ENCODE measurements at places on chromosomes 1 and 21.

DNA sequence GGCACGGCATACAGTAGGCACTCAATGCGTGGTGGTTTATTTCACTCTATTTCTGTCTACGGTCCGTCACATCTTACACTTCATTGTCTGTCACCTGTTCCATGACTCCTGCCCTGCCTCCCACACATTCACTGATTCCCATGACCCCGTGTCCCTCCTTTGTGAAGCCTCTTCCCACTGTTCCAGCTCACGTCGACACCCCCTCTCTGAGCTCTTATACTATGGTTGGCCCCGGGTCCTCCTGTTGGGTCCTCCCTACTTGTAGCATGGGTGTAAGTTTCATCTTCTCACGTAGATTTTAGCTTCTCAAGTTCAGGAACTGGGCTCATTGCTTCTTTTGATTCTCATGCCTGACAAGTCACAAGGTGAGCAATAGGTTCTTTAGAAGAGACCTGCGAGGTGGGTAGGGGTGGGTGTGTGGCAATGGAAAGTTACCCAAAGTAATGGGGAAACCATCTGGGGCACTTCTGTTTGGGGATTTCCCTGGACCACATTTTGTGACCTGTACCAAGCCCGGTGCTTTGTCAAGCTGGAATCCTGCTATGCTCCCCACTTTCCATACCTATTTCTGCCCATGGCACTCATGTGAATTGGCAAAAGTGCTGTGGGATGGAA lies 22.1 kb upstream of the IL10 start:
- DNase-seq = no peak

GRCh38 chr21:17925899-17926298 lies 106.7 kb upstream of the C21orf91 start:
- DNase-seq = no peak

- DNase-seq = no peak
These were observed 75.2 kb upstream of the LRRN2 start for GRCh38 chr1:204760757-204761156.

DNA sequence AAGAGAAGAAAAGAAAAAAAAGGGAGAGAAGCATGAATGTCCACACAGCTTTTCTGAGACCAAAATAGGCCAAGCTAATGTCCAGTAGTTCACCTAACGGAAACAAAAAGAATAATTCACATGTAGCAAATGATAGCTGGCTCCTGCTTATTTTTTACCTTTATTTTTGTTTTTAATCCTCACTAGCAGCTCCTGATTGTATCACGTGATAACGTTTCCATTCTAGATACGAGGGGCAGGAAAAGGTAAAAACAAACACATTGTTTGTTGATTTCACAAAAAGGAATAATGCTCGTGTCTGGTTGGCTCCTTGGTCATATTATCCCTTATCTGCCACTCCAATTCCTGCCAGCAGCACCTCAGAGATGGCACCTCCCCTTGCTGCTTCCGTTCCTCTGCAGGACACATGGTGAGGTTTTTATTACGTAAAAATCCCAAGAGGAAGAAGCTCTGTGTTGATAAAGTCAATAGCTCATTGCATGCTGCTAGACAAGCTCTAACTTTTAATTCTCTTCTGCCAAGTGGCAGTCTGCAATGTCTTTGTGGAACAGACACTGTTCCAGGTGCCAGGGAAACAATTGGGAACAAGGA lies 201.7 kb downstream of the CRB1 start:
- no peak for DNase-seq

GRCh38 chr1:110588991-110589390 lies 17.2 kb downstream of the KCNA2 start:
- DNase-seq = no peak

DNA sequence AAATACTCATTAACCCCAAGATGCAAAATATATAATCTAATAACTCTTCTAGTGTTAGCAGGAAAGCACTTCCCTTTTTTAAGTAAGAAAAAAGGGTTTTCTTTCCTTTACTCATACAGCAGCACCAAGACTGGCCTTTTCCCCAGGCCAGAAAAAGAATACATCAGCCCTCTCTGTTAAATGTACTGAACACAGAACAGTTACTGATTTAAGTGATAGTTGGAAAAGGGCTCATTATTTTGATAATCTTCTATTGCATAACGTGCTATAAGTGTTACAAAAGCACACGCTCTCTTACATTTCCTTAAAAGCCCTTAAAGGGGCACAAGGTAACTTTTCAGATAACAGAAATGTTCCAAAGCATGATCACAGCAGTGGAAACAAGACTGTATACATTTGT lies 142.9 kb downstream of the TIAM1 start:
- no peak for DNase-seq

DNA sequence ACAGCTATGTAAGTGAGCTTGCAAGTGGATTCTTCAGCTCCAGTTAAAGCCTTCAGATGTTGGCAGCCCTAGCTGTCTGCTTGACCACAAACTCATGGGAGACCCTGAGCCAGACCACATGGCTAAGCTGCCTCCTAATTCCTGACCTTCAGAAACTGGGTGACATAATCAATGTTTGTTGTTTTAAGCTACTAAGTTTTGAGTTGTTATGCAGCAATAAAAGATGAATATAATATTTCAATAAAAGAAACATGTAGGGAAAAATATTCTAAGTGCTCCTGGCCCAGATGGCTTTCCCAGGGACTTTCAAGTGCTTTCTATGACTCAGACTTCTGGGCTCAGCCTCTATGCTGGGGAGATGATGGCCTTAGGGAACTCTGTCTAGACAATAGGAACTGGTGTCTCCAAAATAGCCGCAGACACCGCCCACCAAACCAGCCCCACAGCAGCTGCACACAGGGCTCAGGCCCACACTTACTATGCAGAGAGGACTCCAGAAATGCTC lies 20.3 kb upstream of the AZIN2 start:
- no peak for DNase-seq

DNA sequence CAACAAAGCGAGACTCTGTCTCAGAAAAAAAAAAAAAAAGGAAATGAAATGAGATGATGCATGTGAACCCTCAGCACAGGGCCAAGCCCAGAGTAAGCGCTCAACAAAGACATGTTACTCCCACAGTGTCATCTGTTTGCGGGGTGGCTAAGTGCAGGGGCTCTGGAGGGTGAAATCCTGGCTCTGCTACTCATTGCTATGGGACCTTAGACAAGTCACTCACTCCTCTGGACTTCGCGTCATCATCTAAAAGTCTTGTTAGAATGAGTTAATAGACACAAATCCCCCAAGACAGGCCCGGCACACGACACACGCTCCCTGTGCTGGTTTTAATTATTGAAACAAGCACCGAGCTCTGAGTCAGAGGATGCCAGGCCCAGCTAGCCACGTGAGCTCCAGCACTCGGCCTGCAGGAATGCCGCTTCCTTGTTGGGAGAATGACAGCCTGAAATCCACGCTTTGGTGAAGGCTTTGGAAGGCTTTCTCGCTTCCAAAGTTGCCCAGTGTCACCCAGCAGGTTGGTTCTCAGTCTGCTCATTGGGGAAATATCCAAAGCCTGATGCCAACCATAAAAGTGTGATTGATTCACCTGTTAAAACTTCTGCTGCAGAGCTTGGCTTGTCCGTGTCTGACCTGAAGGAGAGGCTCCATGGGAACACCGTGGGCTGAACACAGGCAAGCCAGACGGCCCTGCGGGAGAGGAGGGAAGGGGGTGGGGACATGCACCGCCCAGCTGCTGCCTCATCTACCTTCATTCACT lies 36.7 kb upstream of the TARDBP start:
- no peak for DNase-seq

DNA sequence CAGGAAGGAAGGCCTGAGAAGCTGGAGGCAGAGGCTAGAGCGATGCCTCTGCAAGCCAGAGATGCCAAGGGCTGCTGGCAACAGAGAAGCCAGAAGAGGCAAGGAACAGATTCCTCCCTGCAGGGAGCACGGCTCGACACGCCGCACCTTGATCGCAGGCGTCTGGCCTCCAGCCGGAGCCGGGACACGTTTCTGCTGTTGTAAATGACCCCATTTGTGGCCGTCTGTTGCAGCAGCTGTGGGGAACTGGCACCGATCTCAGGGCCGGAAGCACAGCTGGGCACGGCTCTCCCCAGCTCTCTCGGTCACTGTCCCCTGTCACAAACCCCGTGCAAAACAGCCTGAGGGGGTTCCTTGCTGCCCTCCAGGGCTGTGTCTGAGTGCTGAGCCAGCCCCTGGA lies 59.6 kb downstream of the SIK1 start:
- no peak for DNase-seq

DNA sequence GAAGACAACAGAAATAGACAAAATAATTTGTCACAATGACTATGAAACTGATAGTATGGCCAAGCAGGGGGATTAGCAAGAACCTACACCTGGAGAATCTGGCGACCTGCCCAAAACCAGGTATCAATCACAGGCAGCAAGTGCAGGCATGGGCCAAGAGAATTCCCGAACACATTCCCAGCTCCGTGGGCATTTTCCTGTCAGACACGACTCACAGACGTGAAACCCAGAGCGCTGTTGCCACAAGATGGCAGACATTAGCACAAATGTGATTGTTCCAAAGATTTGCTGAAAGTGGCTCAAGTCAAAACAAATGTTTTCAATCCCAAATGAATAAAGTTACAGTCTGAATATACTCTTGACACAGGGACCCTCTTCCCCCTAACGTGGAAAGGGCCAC lies 36.8 kb downstream of the HLCS start:
- no peak for DNase-seq

Measured in NCI-H1436 treated with DMSO at 0.1 percent for 48 hours (cell line).